ENCODE measurements at places on chromosomes 5 and 9.

DNA sequence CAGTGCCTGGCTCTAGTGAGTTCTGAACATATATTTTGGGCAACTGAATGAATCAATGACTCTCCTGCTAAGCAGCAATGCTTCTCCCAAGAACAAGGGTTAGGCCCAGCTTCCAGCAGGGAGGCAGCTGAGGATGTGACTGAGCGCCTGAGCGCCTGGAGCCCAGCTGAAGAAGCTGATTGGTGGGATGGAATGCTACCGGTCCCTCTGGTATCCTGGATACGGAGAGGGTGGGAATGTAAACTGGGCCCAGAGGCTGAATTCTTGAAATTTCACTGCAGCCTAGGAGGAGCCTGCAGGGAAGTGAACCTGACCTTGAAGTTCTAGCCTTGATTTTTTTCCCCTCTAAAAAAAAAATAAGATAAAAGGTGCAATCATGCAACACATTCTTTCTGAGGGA is 43.2 kb downstream of the WWC1 start:
- DNase-seq = peak; percentile 96

DNA sequence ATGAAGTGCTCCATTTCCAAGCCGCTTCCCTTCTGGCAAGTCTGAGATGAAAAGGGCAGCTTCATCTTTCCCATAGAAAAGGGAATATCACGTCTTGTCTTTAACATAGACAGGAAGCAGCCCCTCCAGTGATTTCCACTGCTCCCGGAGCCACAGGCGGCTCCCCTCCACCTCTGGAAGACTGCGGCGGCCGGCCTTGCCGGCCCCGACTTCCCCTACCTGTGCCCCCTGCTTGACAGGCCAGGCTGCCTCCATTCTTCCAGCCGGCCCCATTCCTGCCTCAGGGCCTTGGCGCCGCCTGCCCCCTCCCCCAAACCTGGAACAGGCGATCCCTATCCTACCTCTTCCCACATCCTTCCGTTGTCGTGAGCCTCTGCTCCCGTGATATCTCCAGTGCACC is 141.8 kb downstream of the ZNF354C start:
- no peak for DNase-seq

DNA sequence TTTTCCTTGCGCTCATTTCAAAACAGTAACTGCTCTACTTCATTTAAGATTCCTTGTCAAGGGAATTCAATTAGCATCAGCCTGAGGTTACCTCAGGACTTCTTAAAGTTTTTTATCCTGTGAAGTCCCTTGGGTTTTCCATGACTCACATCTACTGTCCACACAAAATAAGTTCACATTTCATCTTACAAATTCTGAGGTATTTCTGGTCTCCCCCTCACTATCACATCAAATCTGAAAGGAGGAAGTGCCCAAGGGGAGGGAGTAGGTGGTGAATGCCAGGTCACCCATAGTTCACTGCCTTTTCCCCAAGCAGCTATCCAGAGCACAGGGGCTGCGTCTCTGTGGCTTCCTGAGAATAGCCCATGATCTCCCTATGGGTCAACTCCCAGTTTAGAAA is 227.1 kb upstream of the NREP start:
- peak; percentile 89 for DNase-seq

DNA sequence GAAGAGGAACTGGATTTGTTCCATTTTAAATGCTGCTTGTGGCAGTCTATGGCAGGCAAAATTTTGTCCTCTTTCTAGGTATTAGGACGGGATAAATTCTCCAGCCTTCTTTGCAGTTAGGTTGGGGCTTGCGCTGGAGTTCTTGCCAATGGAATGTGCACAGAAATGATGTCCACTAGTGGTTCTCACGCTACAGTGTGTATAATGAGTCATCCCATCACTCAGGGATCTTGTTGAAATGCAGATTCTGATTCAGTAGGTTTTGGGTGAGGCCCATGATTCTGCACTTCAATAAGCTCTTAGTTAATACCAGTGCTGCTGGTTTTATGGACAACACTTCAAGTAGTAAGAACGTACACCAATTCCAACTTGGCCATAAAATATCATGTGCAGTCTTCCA is 317.6 kb upstream of the KLF4 start:
- peak; percentile 67 for DNase-seq

DNA sequence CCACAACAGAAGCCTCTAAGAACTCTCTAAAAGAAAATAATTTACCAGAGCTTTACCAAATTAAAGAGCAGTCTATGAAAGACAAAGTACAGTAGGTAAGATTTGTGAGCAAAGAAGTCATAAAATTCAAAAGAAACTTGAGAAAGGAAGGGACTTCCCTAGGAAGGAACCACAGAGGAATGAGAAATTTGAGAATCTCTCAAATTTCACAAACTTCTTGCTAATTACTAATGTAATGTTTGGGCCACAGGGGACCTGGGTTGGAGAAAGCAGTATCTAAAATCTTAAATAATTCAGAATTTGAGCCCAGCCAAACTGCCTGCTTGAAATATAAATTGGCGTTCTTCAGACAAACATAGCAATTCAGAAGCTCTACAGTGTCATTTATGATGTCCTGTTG is 225.0 kb upstream of the PRR16 start:
- no peak for DNase-seq
